BJ (cell line): ENCODE measurements at places on chromosomes 1 and 21.

- DNase-seq, result no peak
Measured at GRCh38 chr1:9311029-9311428, 18.3 kb downstream of the SPSB1 start.

- no peak for DNase-seq
Measured at GRCh38 chr1:165639821-165640623, 9.0 kb downstream of the MGST3 start.

GRCh38 chr1:59595774-59596173 is 219.0 kb upstream of the HOOK1 start:
- peak; percentile 73 for DNase-seq

GRCh38 chr1:56070601-56071000 is 508.8 kb downstream of the PLPP3 start:
- DNase-seq, result peak; percentile 68

DNA sequence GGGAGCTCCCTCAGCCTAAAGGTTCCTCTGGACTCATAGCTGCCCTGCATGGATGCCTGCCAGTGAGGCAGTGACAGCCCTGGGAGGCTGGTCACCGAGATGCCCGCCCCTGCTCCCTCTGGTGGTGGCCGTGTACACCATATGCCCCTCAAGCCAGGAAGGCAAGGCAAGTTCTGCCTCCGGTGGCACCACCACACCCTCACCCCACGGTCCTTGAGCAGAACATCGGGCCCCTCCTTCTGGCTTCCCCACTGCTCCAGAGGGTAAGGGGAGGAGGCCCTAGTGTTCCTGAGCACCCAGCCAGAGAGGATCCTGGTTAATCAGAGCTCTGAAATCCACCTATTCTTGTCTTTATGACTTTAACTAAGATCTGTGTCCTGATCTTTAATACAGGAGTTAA is 1.5 kb upstream of the S100A14 start:
- no peak for DNase-seq

- DNase-seq, result no peak
Measured at GRCh38 chr1:235938709-235939479, 72.2 kb upstream of the LYST start.

DNA sequence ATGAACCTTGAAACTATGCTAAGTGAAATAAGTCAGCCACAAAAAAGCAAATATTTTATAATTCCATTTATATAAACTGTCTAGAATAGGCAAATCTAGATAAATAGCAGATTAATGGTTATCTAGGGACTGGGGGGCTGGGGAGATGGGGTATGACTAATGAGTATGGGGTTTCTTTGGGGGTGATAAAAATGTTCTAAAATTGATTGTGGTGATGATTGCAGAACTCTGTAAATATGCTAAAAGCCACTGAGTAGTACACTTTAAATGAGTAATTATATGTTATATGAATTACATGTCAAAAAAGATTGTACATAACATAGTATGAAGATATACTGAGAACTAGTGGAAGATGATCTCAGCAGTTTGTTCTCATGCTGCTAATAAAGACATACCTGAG is 675.0 kb downstream of the KIF26B start:
- DNase-seq, result no peak

GRCh38 chr1:161910604-161911003 is 113.1 kb downstream of the OLFML2B start:
- DNase-seq, result peak; percentile 57

GRCh38 chr1:244920911-244921761 is 56.8 kb upstream of the HNRNPU start:
- DNase-seq, result no peak

- no peak for DNase-seq
Measured at GRCh38 chr1:11650331-11650991, 3.8 kb downstream of the FBXO2 start.

DNA sequence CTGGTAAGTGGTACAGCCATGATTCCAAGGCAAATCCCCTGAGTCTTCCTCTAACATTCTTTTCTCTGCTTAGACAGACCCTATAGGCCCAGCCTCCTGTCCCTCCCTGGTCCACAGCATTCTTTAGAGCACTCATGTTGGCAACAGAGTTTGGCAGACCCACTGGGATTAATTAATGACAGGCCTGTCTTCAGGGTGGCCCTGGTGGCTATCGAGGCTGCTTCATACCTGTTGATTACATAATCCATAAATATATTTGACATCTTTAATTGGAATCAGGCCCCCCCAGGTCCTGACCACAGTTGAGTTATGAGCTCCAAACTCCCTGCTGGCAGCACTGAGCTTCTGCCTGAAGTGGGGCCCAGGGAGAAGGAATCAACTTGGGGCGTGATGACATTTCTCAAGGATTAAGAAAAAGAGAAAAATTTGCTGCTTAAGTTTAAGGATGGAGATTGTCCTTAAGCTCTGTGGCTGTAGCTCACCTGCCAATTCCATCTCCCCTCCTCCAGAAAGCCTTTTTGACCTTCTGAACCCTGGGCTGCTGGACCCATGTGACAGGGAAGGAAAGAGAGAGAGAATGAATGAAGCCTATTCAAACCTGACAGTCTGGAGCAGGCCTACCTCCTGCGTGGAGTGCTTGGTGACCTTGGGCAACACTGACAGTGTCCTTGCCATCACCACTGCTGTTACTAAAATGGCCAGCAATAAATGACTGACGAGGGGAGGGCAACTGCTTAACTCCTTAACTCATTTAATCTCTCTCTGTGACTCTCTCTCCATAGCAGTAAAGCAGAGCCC is 156.6 kb downstream of the TRABD2B start:
- no peak for DNase-seq

- no peak for DNase-seq
Measured at GRCh38 chr1:100896481-100896982, 642 bp downstream of the SLC30A7 start.

GRCh38 chr1:234870020-234870981 is 258.3 kb downstream of the TOMM20 start:
- no peak for DNase-seq

- no peak for DNase-seq
Measured at GRCh38 chr1:59317343-59317742, 20.4 kb downstream of the FGGY start.

DNA sequence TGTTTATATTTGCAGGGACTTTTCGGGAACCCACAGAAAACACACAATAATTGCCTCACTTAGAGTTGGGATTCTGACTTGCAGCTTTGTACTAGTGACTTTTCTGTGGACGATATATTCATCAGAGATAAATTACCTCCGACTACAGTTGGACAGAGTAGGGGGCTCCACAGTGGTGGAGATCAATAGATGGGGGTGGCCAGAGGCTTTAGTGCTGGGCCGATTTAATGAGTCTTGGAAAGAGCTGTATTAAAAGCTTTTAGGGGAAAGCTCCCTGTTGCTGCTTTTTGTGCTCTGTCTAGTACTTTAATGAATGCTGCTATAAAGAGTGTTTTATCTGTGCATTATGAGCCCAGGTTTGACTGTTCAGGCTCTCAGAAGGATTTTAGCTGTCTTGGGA is 359.2 kb upstream of the DPYD start:
- DNase-seq, result no peak

DNA sequence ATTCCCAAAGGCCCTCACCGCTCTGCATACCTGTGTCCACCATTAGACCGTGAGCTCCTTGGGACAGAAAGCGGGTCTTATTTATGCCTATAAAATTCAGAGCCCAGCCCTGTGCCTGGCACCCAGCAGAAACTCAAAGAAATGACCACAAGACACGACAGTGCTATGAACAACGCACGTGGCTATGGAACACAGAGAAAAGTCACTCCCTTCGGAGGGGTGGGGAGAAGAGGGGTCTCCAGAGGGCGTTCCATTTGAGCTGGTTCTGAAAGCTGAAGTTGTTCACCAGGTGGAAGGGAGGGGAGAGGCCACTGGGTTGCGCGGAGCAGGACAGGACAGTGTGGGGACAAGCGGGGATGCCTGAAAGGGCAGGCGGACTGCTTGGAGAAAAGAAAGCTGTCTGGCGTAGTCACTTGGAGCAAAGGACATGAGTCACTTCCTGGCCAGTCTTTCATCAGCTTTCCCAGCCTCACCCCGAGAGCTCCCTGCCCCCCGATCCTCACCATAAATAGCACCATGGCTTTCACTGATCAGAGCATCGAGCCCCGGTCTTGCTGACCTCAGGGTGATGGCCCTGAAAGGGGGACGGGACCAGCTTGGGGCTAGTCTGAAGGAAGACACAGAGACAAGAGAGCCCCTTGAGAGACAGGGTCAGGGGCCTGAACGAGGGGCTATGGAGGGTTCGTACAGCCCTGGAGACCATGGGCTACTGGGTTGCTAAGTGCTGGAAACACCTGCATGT is 28.5 kb downstream of the ECE1 start:
- peak; percentile 88 for DNase-seq

- DNase-seq, result no peak
Measured at GRCh38 chr1:2632561-2633361, at the start of gene MMEL1. MMEL1 (minus strand) TSS chr1:2633016; CDS start chr1:2629484, 3,532 bp downstream.

- DNase-seq, result no peak
Measured at GRCh38 chr1:30445449-30445848, 277.9 kb downstream of the MATN1 start.

GRCh38 chr1:217721692-217722091 is 90.5 kb downstream of the SPATA17 start:
- DNase-seq, result no peak

GRCh38 chr1:11568687-11569086 is 85.5 kb downstream of the FBXO2 start:
- DNase-seq, result no peak

GRCh38 chr1:98133131-98133530 is 212.3 kb upstream of the DPYD start:
- no peak for DNase-seq

DNA sequence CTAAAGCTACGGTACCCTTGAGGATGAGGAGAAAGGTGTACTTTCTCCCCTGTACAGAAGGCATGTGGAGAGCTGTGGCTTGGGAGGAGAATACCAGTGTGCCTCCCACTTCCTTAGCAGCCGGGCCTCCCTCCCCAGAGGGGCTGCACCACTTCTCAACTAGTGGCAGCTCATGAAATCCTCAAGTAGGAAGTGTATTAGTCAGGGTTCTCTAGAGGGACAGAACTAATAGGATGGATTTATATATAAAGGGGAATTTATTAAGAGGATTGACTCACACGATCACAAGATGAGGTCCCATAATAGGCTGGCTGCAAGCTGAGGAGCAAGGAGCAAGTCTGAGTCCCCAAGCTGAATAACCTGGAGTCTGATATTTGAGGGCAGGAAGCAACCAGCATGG is 53.1 kb upstream of the PPP2R5A start:
- DNase-seq, result no peak

DNA sequence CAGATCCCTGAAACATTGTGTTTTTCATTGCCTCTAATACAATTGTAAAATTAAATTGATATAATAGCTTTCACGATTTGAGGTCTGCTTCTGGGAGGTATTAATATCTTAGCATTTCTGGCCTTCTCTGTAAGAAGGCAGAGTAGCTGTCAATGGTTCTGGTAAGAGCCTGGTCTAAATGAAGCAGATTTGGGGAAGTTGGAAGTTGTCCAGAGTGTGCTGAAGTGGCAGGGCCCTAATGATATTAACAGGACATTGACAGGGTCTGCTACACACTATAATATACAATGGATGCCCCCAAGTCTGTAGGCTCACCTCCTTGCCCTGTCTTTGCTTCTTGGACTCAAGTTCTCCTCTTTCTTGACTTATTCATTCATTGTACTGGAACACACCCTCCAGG is 99.5 kb downstream of the C4BPA start:
- DNase-seq, result no peak

GRCh38 chr1:189681252-189681919 is 796.3 kb downstream of the BRINP3 start:
- no peak for DNase-seq

DNA sequence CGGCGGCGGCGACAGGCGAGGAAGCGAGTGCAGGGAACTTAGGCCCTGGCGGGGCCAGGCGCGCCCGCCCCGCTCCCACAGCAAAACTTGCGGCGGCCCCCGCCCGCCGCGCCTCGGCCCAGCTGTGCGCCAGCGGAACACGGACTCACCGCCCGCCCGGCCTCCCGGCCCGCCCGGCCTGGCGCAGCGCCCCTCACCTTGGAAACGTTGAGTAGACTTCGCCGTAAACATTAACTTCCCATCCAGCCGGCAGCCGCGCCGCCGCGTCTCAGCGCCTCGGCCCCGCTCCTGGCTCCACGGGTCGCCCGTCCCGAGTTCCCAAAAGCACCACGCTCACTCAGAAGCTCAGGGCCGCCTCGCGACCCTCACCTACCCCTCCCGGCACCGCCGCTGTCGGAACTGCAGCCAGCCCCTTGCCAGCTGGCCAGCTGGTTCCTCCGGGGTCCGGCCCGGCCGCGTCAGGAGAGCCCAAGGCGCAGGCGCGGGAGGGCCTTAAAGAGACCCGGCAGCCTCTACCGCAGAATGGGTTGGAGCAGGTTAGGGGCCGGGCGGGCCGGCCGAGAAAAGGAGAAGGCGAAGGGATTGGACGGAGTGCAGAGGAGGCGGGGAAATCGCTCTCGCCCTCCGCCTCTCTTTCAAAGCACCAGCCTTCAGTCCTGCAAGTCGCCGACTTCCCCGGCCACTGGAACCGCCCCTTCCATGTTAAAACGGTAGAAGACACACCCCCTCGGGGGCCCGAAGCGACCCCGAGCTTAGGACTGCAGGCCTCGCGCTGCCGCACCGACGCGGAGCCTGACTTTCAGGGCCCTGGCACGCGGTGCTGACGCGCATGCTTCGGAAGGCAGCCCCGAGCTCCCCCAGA is at the start of gene EVI5:
Gene EVI5, minus strand, starts transcription at position 470 of the 862 bp plus-strand sequence. CDS start 48,562 bp downstream, outside the sequence.
- DNase-seq, result peak; percentile 92

DNA sequence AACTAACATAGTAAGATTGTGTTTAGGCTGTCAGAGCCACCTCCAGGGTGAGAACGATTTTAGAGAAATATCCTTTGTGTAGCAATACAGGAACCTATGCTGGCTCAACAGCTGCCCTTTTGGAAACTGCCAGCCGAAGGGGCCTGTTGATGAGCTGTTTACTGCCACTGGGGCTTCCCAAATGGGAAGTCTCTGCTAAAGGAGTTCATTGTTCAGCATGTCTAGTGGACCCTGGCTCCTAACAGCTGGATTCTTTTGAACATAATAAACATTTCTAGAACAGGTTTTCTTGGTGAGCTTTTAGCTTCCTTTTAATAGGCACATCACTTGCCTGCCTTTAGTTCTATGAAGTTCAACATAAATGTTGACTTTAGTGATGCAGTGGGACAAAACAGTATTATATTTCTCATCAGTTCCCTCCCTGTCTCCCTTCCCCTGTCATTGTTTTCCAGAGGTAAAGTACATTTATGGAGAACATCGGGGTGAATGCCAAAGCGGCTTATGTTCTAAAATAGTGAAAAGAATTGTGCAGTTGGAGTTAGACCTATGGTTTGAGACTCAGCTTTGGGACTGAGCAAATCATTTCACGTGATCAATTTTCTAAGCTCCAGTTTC is 57.4 kb downstream of the UCK2 start:
- DNase-seq, result no peak

DNA sequence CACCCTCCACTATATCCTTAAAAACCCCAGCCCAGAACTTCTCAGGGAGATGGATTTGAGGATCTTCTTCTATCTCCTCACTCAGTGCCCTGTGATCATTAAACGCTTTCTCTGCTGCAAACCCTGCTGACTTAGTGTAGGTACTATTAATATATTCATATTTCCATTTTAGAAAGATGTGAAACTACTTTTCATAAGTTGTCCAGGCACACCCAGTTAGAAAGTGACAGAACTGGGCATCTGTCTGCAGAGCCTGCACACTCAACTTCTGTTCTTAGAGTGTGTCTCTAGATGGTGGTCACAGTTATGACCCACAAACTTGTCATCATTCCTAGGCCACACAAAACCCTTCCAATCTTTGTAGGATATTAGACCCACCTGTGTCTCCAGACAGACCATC is 55.0 kb downstream of the FCRL5 start:
- DNase-seq, result no peak
